ENCODE measurements at places on chromosomes 16 and 17.

DNA sequence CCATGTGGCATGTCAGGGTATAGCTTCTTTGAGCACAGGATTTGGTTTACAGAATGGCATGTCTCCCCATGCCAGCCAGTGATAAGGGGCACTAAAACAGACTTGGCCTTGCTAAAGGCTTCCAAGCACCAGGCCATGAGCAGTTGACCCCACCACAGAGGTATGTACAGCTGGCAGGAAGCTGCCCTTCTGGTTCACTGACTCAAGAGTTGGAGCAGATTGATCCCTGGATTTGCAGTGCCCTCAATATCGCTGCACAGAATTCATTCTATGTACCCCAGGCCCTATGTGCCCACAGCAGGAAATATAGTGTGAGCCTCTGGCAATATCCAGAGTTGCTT is 24.3 kb downstream of the HLF start:
- DNase-seq = no peak

DNA sequence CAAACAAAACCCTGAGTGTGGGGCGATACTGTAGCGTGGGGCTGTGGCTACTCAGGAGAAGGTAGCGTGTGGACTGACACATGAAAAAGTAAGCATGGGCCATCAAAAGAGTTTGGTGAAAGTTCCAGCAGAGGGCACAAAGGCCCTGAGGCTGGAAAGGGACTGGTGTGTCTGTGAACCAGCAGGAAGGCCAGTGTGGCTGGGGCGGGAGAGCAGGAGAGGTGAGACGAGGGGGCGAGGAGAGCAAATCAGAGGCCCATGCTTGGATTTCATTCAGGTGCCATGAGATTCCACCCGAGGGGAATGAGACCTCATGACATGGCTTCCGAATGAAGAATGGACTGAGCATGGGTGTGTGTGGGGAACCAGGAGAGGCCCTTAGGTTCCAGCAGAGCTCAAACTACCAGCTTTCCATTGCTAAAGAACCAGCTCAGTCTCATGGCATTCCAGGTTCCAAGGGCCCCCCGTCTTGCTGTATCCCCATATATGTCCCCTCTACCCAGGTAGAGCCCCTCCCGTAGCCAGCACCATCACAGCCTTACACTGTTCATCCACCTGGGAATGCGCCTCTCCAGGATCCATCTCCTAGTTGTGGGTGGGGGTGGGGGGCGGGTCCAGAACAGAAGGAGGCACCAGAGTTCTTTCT is 31.1 kb downstream of the TRPV2 start:
- DNase-seq = no peak

DNA sequence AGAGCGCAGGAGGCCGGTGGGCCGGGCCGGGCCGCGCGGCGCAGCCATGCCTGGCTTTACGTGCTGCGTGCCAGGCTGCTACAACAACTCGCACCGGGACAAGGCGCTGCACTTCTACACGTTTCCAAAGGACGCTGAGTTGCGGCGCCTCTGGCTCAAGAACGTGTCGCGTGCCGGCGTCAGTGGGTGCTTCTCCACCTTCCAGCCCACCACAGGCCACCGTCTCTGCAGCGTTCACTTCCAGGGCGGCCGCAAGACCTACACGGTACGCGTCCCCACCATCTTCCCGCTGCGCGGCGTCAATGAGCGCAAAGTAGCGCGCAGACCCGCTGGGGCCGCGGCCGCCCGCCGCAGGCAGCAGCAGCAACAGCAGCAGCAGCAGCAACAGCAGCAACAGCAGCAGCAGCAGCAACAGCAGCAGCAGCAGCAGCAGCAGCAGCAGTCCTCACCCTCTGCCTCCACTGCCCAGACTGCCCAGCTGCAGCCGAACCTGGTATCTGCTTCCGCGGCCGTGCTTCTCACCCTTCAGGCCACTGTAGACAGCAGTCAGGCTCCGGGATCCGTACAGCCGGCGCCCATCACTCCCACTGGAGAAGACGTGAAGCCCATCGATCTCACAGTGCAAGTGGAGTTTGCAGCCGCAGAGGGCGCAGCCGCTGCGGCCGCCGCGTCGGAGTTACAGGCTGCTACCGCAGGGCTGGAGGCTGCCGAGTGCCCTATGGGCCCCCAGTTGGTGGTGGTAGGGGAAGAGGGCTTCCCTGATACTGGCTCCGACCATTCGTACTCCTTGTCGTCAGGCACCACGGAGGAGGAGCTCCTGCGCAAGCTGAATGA is 606 bp downstream of the THAP11 start:
- DNase-seq = peak; percentile 32

DNA sequence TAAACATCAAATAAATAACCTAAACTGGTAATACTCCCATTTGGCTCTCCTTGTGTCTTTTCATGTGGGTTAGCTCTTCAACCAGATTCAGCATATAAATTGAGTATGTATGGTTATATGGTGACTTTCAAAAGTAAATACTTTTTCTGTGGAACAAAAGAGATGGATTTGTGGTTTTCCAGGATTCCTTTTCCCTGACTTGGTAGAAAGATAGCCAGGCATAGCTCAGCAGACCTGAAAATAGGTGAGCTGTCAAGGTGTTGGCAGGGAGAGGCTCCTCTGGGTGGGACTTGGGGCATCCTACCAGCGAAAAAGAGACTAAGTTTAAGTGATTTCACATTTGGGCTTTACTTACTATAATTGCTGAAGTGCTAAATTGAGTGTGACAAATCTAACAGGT is 80.3 kb downstream of the FTO start:
- no peak for DNase-seq

DNA sequence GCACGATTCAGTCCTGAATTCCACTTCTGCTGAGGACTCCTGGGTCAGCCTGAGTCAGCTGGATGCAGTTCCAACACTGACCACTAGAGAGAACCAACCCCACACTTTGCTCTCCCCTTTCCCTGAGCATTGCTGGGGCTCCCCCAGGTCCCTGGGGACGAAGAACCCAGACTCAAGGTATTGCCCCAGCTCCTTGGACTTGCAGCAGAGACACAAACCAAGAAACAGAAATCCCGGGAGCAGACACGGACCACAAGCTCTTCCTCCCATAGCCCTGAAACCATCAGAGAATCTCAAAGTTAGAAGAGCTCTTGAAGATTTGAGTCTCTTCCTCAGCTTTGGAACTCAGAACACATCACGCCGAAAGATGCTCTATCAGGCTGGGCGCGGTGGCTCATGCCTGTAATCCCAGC is 678 bp upstream of the GH1 start:
- DNase-seq = peak; percentile 76

- no peak for DNase-seq
Observed at GRCh38 chr17:6496116-6496481, 51.8 kb downstream of the PIMREG start.

DNA sequence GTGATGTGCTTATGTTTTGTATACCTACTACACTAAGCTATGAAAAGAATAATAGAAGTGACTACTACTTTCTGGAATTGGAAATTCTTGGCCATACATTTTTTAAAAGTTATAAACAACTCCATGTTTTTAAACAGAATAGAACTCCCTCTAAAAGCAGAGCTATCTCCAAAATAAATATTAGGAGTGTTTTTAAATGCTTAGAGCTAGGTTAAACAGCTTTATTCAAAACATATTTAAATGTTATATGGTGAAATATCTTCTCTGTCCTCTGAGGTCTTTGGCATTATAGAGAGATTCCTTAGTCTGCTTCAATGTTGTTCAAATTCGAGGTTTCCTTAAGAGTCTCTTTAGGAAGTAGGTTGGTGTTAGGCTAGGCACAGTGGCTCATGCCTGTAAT is 22.9 kb upstream of the PSMC5 start:
- DNase-seq = no peak

DNA sequence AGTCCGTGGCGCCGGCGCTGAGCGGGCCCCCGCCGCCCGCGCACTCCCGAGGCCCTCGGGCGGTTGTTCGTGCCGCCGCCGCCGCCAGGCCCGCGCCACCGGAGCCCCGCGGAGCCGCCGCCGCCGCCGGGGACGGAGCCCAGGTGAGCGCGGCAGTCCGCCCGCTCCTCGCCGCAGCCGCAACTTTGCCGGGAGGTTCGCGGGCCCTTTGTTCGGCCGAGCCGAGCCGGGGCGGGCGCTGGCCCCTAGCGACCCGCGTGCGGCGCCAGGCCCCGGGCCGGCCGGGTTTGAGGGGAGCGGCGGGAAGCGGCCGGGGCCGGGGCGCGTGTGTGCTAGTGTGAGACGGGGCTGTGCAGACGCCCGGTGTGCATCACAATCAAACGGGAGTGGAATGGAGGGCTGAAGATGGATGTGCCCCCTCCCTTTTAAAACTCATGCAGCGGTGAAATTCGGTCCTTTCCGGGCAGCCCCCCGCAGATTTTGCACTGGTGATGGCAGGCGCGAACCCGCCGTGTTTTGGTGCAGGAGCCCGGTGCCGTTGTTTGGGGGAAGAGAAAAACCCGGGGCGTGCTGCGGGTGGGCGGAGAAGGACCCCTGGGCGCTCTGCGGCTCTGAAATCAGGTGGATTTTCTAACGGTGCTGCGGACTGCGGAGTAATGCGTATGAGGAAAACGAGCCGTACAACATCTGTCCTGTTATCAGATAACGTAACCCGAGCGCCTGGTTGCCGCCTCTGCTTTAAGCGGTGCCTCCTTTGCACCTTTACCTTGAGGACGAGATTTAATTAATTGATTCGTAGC is 823 bp downstream of the TNRC6C start:
- DNase-seq = peak; percentile 36

GRCh38 chr16:49672753-49673152 is 183.2 kb downstream of the ZNF423 start:
- no peak for DNase-seq

DNA sequence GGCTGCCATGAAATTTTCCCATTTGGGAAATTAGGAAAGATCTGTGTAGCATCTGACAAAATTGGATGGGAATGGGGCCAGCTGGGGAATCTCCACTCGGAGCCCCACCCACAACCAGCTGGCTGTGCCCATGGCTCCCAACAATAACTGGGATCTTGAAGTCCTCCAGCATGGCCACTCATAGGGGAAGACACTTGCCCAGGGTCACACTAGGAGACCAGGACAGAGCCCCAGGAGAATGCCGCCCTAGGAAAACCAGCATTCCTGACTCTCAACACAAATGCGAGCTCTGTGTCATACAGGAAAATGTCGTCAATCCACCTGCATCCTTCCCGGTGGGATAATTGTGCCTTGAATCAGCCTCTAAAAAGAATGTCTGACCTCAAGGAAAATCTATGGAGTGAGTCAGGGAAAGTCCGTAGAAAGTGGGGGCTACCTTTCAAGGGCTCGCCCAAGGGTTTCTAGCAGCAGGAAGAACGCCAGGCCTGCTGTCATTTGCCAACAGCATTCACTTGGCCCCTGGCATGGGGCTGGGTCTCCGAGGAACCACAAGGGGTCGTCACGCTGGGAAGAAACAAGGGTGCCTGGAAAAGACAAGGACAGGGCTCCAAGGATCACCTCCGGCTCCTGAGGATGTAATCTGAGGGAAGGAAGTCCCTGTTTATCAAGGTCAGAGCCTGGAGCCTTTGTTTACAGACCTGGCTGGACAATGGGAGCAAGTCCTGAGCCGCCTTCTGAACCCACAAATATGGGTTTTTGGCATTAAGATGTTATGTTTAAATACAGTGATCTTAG is 15.9 kb downstream of the CDH5 start:
- no peak for DNase-seq

- DNase-seq = no peak
Observed at GRCh38 chr17:35069311-35069710, 5.8 kb upstream of the RFFL start.

DNA sequence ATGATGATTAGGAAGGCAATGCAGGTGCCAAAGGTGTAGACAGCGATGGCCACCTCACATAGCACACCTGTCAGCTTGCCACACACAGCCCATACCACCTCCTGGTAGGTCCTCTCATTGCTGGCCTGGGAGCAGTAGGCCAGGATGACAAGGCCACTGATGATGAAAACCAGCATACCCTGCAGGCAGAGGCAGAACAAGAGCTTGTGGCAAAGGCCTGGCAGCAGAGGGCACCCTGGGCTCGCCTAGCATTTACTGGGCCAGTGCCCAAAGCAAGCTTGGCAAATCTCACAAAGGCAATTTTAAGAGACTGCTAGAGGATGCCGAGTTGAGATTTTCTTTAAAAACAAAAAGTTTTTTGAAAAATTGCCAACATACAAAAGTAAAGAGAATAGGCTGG is 5.9 kb downstream of the SLC38A7 start:
- DNase-seq = no peak

- no peak for DNase-seq
Observed at GRCh38 chr17:49992191-49992932, 2.7 kb downstream of the DLX3 start.

- no peak for DNase-seq
Observed at GRCh38 chr17:47276868-47277267, 23.2 kb downstream of the ITGB3 start.

DNA sequence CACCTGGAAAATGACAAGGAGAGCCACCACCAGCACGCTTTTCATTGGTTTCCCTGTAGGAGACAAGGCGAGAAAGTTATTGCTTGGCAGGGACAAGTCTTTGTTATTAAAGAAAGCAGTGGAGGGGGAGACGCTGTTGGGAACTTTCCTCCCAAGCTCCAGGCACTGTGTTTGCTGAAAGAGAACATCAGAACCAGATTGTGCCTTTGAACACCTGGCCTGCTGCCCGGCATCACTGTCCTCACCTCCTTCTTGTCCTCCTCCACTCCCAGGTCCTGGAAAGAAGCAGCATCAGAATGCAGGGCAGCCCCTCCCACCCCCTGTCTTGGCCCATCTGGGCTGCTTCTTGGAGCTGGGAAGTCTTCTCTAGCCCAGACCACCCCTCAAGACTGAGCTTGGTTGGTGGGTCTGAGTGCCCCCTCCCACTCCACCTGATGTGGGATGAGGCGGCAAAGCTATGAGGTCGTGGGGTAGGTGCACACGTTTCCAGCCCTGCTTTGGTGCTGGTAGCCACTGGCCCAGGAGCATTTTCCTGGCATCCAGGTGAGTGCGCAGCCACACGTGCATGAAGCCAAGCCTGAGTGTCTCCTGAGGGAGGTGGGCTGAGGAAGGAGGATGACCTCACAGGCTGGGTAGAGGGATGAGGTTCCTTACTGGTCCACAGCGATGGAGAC is 6.2 kb downstream of the CCR7 start:
- no peak for DNase-seq

- no peak for DNase-seq
Observed at GRCh38 chr17:5583426-5584382, 605 bp downstream of the NLRP1 start.

DNA sequence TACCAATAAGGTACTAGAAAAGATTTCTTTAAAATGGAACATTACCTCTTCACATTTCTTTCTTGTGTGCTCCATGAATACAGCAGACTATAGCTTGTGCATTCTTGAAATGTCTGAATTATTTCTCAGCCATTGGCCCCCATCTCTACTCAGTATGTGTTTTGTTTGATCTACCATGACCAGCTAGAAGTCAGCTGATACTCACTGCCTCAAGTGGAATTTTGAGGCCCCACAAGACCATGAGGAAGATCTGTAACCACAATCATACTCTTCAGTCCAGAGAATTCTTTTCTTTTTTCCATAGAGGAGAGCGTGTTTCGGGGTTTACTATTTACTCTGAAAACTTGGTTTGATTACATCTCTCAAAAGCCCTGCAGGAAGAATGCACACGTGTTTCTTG is 319.1 kb downstream of the TOX3 start:
- DNase-seq = no peak

Data from hematopoietic multipotent progenitor cell treated with erythropoietin and hydrocortisone succinate and interleukin-3 and kit ligand, for 17 days (in vitro differentiated cells).